ENCODE measurements at places on chromosomes 11 and 22.

DNA sequence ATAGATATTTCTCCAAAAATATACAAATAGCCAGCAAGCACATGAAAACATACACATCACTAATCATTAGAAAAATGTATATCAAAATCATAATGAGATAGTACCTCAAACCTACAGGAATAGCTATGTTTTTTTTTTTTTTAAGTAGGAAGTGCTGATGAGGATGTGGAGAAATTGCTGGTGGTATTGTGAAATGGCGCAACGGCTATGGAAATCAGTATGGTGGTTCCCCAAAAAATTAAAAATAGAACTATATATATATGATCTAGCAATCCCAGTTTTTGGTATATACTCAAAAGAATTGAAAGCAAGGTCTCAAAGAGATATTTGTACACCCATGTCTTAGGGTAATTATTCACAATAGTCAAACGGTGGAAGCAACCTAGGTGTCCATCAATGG, 46.0 kb upstream of the HIPK3 start:
- DNase-seq = no peak

DNA sequence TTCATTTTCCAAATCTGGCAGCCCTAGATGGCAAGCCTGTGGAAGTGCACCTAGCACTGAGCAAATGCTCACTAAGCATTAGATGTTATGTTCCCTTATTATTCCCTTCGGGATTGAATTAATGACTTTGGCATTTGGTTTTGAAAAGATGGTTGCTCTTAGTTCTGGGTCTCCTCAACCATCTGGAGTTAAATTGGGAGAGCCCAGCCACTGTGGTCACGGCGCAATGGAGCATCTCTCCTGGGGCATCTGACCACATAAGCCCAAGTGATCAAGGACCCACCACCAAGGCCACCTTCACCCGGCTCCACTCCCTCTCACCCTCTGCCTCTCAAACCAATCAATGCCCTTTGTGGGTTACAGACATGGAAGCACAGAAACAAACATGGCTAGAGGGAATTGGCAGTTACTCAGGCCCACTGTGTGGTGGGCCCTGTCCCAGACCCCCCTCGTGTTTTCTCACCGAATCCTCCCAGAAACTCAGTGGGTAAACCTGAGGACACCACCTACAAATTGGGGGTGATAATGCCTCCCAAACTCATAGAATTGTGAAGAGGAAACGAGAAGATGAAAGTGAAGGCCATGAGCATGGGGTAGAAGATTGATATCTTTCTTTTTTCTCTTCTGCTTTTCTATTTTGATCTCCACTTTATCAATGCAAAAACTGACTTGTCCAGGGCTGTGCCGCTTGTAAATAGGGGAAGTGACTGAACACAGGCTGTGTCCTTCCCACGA, 52.2 kb downstream of the IRAG1 start:
- DNase-seq = no peak

GRCh38 chr22:36455571-36456463, 25.6 kb downstream of the TXN2 start:
- DNase-seq = no peak

GRCh38 chr22:37193629-37194191, 5.7 kb upstream of the C1QTNF6 start:
- peak; percentile 45 for DNase-seq

GRCh38 chr22:34761111-34761510, 304.8 kb upstream of the ISX start:
- DNase-seq = no peak

GRCh38 chr11:106249617-106250239, 172.3 kb downstream of the AASDHPPT start:
- no peak for DNase-seq

GRCh38 chr11:25734591-25735211, 597.2 kb upstream of the ANO3 start:
- no peak for DNase-seq

- no peak for DNase-seq
These were observed 2.9 kb downstream of the TRPT1 start for GRCh38 chr11:64223001-64223651.

- no peak for DNase-seq
These were observed 27.3 kb downstream of the INCENP start for GRCh38 chr11:62150887-62151736.

DNA sequence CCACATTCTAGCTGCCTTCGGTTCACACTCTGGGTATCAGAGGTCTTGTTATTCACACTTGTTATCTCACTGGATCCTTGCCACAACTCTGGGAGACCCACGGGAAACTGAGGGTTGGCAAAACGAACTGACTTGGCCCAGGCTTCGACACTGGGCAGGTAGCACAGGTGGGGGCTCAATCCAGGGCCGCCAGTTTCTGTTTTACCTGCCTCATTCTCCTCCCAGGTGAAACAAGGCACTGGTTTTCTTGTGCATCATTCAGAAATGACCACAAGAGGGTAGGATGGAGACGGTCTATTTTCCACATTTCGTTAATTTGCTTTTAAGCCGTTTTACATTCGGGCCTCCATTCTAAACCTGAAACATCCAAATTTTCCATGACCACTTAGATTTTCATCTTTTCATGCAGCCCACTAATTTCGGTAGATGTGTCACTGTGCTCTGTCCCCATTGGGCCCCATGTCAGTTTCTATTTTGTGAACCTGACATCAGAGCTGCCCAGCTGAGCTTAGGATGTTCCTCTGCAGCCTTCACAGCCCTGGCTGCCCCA, 108.1 kb downstream of the KIAA1671 start:
- no peak for DNase-seq

- no peak for DNase-seq
These were observed 49.0 kb upstream of the BID start for GRCh38 chr22:17823226-17823625.

DNA sequence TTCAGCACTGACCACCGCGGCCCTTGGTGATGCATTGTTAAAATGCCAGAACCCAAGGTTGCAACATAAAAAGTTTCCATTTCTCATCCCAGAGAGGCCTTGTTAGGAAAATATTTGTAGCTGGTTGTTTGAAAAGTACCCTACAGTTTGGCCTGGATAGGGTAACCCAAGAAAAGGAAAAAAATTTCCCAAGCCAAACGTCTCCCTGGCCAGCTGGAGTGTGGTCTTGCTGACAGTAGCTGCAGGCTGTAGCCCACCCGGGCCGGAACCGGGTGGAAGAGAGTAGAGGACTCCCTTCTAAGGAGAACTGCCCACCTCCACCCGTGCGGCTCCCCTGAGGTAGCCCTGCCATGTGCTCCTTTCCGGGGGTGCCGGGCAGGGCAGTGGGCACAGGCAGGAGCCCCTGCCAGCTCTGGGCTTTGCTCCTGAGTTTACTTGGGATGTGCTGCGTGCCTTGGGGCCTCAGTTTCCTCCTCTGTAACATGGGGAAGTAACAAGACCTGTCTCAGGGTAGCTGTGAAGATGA, 38.5 kb downstream of the IGHMBP2 start:
- DNase-seq = no peak

Data from globus pallidus (tissue), 1 donor.